EH (cell line): ENCODE measurements at places on chromosomes 5 and 9.

GRCh38 chr9:106893088-106893487, 30.1 kb downstream of the ZNF462 start:
- DNase-seq, result peak; percentile 78

DNA sequence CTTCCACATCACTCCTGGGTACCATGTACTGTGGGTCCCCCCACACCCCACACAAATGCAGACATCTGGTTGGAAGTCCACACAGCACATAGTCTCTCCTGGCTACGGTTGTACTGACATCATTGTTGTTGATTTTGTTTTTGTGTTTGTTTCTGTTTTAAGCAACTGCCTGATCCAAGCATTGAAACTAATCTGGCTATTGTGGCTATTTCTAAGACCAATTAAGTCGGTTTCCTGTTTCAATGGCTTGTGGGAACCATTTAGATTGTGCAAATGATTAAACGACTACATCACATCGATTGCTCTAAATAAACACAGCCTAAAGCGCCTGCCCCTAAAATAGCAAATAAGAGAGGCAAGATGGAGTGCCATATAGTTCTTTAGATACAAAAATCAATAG, 226.8 kb upstream of the IRX4 start:
- DNase-seq, result no peak

DNA sequence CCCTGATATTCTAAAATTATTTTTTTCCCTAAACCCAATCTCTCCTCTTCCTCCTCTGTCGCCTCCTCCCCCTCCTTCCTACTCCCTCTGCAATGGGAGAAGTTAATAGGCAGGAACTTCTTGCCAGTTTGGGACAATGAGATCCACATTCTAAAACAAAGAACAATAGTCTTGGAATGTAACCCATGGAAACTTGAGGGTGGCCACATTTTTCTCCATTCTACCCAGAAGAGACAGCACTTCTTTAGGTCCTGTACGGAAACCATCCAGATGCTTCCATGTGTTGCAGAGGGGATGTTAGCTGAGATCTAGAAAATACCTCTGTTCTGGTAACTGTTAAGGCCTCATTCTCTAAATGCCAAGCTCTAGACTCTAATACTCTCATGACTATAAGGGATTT, 10.0 kb downstream of the SPARC start:
- peak; percentile 74 for DNase-seq

GRCh38 chr5:168947212-168947868, 353.6 kb downstream of the SLIT3 start:
- peak; percentile 49 for DNase-seq

DNA sequence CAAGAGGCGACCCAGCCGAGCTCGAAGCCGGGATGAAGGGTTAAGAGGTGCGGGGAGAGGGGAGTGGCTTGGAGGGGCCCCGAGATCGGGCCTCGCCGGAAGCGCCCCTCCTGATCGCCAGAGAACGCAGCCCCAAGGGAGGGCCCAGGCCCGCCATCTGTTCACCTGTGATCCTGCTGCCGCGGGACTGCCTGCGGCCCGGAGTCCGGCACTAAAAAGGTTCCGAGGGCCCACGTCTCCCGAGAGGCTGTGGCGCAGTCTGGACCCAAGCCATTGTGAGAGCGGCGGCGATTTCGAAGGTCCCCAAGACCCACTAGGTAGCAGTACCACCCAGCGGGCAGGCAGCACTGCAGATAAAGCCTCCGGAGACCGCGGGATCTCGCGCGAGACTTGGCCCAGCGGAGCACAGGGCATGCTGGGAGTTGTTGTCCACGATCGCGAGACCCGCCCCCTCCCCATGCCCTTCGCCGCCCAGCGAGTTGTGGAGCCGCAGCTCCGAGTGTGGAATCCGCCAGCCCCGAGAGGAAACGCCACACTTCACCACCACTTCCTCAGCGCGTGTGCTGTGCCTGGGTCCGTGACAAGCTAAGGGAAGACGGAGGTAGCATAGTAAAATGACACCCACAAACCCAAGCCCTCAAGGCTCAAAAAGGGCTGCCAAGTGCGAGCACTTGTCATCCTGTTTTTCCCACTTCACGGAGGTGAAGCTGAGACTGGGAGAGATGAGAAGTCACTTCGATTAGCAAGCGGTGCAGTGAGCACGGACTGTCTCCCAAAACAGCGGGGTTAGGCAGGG, at the start of gene KIAA1191:
Gene KIAA1191, minus strand, starts transcription at position 328 of the 796 bp plus-strand sequence. CDS start 2,256 bp downstream, outside the sequence.
- DNase-seq, result peak; percentile 92

DNA sequence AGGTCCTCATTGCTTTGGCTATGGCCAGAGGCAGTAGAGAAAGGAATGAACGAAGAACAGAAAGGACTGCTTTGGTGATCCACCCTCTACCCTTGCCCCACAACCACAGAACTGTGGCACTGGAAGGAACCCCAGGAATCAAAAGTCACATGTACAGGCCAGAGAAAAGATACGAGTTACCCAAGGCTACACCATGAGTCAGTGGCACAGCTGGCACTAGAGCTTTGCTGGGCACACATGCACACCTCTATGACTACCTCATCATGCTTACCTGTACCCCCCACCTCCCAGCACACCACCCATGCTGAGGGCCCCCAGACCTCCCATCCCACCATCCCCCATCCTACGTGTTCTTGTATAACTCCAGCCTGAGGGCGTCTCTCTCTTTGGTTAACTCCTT, 13.1 kb downstream of the GOLGA2 start:
- DNase-seq, result no peak

- DNase-seq, result peak; percentile 48
Observed at GRCh38 chr5:138573949-138574670, 1.1 kb downstream of the HSPA9 start.

DNA sequence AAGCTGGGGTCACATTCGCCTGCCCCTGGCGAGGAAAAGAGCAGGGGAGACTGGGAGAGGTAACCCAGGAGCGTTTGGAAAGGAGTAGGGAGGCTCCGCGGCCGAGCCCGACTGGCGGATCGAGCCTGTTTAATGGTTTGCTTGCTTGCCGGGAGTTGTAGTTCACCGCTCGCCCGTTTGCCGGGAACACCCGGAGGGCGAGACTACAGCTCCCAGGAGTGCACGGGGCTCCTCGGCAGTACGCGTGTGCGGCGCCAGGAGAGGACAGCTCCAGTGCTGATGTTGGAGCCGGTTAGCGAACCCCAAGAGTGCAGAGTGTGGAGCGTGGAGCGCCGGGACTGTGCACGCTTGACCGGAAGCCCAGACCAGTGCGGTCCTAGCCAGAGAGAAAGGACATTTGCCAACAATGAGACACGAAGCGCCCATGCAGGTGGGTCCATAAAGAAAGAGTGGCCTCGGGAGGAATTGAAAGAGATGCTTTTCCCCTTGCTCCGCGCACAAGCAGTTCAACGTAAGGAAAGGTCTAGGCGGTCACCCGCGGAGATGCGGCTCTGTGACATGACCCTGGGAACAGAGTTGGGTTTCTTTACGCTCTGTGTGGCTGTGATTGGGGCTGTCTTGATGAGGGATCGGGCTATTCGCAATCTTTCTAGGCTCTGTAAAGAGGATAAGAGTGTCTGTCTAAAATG, at the start of gene RAB3C:
Gene RAB3C, plus strand, starts transcription at position 273 of the 689 bp plus-strand sequence. Its CDS starts 134 bp downstream, at position 407.
- peak; percentile 92 for DNase-seq
